ENCODE measurements at places on chromosomes 4 and X. TPM values are rescaled to one million over a fixed set of nuclear protein-coding genes. Genes with fewer than 3 reads are reported as not detected.

The ANOS1 gene
- 11.1 TPM for total RNA-seq

DNA sequence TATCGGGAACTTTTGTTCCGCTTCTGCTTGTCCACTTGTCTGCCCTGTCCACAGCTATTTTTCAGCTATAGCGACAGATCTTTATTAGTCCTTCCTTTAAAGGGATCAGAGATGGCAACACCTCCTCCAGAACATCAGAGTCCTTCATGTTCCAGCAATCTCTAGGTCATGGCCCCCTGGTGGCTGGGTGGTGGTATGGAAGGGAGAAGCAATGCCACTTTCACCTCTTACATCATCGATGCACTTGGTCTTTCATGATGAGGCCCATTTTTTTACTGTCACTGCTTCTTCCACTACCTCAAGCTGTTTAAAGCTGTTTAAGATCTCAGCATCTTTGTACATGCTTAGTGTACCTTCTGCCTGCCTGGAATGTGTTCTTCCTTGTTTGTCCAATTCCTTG is 106.7 kb downstream of the ARHGAP6 start:
- no peak overlapping the region for H3K4me3 ChIP-seq
- no peaks in the 10 kb centered on the region for H3K27me3 ChIP-seq
- H3K36me3 ChIP-seq: no peaks in the 10 kb centered on the region
- DNase-seq: no peak
- no peak overlapping the region for H3K27ac ChIP-seq

DNA sequence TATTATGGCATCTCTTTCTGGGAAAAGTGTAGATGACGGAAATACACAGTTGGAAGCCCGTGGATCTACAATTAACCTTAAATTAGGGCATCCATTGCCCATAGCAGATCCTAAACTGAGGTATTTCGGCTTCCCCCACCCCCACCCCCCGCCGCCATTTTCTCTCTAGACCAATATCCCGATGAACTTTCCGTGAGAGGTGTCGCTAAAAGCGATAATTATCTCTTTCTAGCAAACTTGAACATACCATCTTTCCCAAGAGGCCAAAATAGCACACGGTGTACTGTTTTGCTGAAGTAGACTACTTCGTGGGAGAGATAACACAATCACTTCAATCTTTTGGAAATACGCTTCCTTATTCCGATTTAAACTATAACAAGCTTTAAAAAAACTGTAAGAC is 554 bp downstream of the KLHL15 start:
- H3K36me3 ChIP-seq: no peaks in the 10 kb centered on the region
- no peaks in the 10 kb centered on the region for H3K4me1 ChIP-seq
- no peak for DNase-seq
- peak overlapping the region; percentile 97 for H3K27ac ChIP-seq
- H3K4me3 ChIP-seq: peak overlapping the region; percentile 74

DNA sequence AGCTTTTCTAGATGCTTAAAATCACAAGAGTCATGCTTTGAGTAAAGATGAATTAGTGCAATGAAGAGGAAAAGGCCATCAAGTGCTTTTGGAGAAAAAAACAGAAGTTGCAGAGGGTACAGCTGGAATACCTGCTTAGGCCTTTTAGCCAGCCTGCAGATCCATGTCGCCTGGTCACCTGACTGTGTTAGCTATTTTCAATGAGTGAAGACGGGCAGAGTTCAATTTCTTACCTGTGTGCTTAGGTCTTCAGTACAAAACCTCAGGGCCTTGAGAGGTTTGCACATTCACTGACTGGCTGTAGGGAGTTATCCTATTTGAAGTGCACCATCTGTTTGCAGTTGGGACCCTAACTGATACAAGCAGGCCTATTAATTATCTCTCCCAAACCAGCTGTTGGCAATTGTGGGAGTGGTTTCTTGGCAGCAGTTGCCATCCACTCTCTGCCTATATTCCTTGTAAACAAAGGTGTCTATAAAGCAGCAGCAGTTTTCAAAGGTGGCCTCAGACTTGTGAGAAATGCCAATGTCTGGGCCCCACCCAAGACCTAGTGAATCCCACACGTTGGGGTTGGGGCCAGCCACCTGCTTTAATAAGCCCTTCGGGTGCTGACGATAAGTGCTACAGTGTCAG is 16.3 kb upstream of the FAT1 start:
- H3K36me3 ChIP-seq: no peaks in the 10 kb centered on the region
- no peaks in the 10 kb centered on the region for H3K27me3 ChIP-seq
- H3K4me3 ChIP-seq: no peak overlapping the region
- H3K4me1 ChIP-seq: no peaks in the 10 kb centered on the region
- DNase-seq: no peak

DNA sequence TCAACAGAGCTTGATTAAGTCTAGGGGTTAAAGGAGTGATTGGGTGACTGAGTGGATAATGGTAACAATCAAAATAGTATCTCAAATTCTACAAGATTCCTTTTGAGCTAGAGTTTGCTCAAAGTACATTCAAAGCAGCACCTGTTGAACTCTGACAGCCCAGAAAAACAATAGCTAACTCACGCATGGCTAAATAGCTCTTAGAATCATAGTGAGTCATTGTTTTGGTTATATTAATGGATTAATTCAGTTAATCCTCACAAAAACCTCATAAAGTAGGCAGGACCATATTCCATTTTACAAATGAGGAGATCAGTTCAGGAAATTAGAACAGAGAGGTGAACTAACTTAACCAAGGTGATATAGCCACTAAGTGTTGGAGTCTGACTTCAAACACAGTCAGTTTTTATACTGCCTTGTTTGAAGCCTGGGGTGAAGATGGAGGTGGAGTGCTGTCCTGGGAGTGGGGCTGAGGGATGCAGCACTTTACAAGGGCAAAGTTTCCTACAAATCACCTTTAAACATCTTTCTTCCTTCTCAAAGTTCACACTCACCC is 35.9 kb upstream of the PPM1K start:
- H3K4me1 ChIP-seq: peaks cover 5% of the 10 kb centered on the region
- DNase-seq: no peak
- no peaks in the 10 kb centered on the region for H3K36me3 ChIP-seq
- H3K4me3 ChIP-seq: no peak overlapping the region
- H3K27me3 ChIP-seq: no peaks in the 10 kb centered on the region
- no peak overlapping the region for H3K27ac ChIP-seq

The CHRDL1 gene
- 145 TPM for total RNA-seq

The GABRG1 gene
- 0.59 TPM for total RNA-seq

DNA sequence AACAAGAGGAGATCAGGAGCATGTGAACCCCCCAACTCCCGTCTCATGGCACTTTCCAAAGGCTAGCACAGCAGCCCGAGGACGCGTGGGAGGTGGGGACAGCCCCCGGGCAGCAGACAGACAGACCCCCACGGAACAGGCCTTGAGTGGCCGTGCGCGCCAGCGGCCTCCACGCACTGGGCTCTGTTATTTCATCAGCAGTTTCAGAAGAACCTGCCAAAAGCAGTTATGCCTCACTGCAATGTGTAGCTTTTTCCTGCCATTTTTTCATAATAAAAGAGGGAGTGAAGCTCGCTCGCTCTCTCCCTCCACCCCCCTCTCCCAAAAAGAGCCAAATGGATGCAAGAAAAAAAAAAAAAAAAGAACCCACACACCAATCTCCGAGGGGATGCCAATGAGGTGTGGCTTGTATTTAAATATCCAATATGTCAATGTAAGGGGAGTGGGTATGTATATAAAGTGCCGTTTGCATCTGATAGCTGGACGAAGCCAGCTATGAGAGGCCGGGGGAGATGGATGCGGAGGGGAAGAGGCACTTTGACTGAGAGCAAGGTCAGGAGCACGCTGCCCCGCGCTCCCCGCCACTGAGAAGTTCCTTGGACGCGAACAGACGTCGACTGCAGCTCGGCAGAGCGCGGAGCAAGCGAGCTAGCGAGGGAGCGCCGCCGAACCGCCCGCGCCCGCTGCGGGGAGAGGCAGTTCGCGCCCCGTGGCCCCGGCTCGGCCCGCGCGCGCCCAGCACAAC is at the start of gene FGF16:
Gene FGF16, plus strand, starts transcription at position 482 of the 745 bp plus-strand sequence. CDS start 286 bp downstream, outside the sequence.
- no peaks in the 10 kb centered on the region for H3K27me3 ChIP-seq
- H3K4me3 ChIP-seq: peak within 1 kb of the TSS; percentile 46
- H3K36me3 ChIP-seq: no peaks in the 10 kb centered on the region
- DNase-seq: no peak

The PABPC5 gene
- total RNA-seq: 4.2 TPM

GRCh38 chr4:81214881-81215868 is at the start of gene PRKG2:
PRKG2 (minus strand) TSS chr4:81215222; CDS start chr4:81205047, 10,175 bp downstream.
- H3K4me1 ChIP-seq: no peaks in the 10 kb centered on the region
- no peak for DNase-seq
- no peak within 1 kb of the TSS for H3K27ac ChIP-seq

The CLCN4 gene
- total RNA-seq: 5.0 TPM

The GPRIN3 gene
- total RNA-seq: 2.3 TPM

The CXCL11 gene
- total RNA-seq: not detected

- H3K27ac ChIP-seq: no peak overlapping the region
- no peaks in the 10 kb centered on the region for H3K4me1 ChIP-seq
- H3K27me3 ChIP-seq: no peaks in the 10 kb centered on the region
- no peaks in the 10 kb centered on the region for H3K36me3 ChIP-seq
- no peak for DNase-seq
Observed at GRCh38 chrX:96979766-96980165, 96.1 kb downstream of the RPA4 start.

GRCh38 chrX:72102126-72102525 is 29.6 kb downstream of the RTL5 start:
- H3K4me3 ChIP-seq: no peak overlapping the region
- no peak for DNase-seq
- H3K36me3 ChIP-seq: no peaks in the 10 kb centered on the region
- no peak overlapping the region for H3K27ac ChIP-seq
- no peaks in the 10 kb centered on the region for H3K4me1 ChIP-seq

The CYP2U1 gene
- 24.0 TPM for total RNA-seq

The PGRMC2 gene
- total RNA-seq: 27.6 TPM

The GPRASP1 gene
- total RNA-seq: 17.0 TPM

DNA sequence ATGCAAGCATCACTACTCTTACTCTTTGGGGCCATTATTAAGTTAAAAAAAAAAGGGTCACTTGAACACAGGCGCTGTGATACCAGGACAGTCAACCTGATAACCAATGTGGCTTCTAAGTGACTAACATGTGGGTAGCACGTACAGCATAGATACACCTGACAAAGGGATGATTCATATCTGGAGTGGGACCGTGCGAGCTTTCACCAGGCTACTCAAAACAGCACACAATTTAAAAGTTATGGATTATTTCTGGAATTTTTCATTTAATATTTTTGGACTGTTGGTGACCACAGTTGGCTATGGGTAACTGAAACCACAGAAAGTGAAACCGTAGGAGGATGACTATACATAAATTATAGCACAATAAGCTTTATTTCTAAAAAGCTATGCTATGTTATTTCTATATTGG is 113.8 kb upstream of the STIM2 start:
- no peaks in the 10 kb centered on the region for H3K4me1 ChIP-seq
- no peak overlapping the region for H3K4me3 ChIP-seq
- no peaks in the 10 kb centered on the region for H3K27me3 ChIP-seq
- peaks cover 54% of the 10 kb centered on the region for H3K36me3 ChIP-seq
- no peak for DNase-seq

DNA sequence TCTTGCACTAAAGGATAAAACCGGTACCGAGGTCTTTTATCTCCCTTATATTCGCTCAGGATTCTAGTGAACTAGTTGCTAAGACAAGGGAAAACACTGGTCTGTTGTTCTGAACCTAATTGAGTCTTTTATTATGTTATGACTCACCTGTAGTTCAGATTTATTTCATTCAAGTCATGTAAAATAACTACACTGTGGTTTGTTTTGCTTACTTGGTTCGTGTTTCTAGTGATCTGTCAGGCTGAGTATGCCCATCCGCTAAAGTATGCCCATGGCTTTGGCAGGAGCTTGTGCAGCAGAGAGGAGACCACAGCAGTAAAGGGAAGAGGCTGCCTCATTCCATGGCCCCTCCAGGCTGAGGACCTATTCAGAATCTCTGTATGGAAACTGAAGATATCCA is 126.1 kb downstream of the AFF1 start:
- H3K36me3 ChIP-seq: peaks cover 3% of the 10 kb centered on the region
- peak overlapping the region; percentile 30 for H3K27ac ChIP-seq
- H3K4me3 ChIP-seq: no peak overlapping the region

DNA sequence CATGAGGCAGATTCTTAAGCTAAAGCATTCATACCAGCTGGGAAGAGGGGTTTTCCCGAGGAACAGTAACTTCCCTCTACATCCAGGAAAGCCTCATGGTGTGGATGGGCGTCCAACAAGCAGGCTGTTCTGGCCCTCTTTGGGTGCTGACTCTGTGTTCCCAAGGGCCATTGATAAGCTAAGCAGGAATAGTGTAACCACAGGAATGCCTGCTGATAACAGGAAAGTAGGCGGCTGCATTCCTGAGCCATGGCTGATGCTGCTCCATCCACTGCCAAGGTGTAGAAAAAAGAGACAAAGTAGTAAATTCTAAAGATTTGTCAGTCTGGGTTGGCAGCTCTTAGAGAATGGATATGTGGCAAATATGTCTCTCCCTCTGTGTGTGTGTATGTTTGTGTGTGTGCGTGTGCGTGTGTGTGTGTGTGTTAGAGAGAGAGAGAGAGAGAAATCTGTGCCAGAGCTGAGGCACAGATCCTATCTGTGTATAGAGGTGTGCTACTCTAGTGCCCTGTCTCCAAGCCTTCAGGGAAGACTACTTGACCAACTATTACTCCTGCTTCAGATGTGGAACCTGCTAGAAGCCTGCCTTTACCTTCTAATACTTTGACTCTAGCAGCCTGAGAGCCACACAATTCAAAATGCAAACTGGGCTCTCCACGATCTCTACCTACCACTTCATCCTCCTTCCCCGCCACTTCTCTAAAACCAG is 353.1 kb upstream of the NR3C2 start:
- H3K27me3 ChIP-seq: no peaks in the 10 kb centered on the region
- no peaks in the 10 kb centered on the region for H3K36me3 ChIP-seq
- no peak for DNase-seq

The PDE5A gene
- 15.7 TPM for total RNA-seq

The CT47B1 gene
- total RNA-seq: not detected

DNA sequence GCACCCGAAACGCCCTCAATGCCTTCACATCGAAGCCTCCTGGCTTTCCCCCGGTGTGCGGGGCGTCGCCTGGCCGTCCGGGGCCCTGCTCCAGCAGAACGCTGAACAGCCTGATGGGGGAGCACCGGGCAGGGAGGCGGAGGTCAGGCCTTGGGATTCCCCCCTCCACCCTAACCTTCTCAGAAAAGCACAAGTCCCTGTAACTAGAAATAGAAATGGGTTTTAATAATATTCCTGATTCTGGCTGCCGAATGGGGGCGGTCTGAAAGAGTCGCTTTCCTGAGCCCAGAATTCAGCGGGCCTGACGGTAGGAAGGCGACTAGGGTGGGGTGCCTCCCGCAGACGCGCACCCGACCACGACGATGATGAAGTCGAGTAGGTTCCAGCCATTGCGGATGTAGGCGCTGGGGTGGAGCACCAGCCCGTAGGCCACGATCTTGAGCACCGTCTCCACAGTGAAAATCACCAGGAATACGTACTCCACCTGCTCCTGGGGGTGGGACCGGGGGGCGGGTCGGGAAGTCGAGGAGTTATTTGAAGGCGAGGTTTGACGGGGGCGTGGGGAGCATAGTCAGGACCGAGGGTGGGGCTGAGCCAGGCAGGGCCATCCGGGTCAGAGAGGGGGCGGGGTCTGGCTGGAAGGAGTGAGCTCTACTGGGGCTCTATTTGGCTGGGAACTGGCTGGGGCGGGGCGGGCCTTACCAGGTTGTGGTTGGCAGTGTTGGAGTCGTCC is 2.5 kb downstream of the CACNA1F start:
- H3K27ac ChIP-seq: peak overlapping the region; percentile 56
- DNase-seq: peak; percentile 21
- peak overlapping the region; percentile 20 for H3K4me3 ChIP-seq
- H3K4me1 ChIP-seq: peaks cover 11% of the 10 kb centered on the region

The STAP1 gene
- total RNA-seq: 0.44 TPM

- no peaks in the 10 kb centered on the region for H3K4me1 ChIP-seq
- no peak overlapping the region for H3K27ac ChIP-seq
- H3K27me3 ChIP-seq: no peaks in the 10 kb centered on the region
- no peak for DNase-seq
Observed at GRCh38 chr4:182855312-182855711, 61.9 kb downstream of the DCTD start.

All from tibial nerve (tissue), 4 donors.